Kidney epithelial cell (primary cell): ENCODE measurements at places on chromosomes 5 and 9.

DNA sequence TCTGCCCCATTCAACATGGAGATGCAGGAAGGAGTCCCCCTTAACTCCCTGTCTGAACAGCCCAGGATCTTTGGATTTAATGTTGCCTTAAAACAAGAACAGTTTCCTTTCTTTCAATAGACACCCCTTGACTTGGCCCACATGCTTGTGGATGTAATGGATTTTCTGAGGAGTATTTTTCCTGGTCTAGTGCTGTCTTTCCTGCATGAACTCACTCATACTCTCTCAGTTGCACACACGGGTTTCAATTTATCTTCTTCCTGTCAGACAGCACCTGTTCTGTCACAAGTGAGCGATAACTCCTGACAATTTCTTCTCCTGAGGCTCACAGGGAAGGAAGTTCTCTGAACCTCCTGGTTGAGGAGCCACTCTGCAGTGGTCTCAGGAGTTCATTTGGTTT lies 85.1 kb downstream of the ACER2 start:
- no peak for DNase-seq

DNA sequence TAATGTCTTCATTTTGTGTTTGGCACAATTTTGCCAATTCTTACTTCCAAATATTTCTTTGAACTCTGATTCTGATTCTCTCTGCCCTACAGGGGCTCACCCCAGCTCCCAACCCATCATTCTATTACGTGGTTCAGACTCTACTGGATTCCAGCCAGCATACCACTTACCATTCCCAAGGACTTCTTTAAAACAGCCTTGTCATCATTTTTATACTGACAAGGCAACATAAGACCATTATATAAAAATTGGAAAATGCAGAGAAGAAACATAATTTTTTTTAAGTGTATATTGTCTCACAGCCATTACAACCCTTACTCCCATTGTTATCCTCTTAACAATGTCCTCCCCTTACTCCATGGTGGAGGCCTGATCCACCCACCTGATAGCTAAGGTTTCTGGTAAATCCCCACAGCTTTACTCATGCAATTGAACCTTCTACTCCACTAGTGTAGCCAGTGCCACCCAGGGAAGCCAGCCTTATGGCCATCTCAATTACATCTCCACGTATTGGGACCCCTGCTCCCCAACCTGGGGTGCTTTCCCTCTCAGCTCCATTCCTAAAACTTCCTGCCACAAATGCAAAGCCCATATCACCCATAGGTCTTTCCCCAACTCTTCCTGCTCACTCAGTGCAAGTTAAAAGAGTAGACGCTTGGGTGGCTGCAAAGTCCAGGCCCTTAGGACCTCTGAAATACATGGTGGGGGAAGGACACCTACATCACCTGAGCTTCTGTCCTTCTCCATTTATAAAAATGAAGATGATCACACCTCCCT lies 19.1 kb downstream of the UGT3A2 start:
- no peak for DNase-seq

DNA sequence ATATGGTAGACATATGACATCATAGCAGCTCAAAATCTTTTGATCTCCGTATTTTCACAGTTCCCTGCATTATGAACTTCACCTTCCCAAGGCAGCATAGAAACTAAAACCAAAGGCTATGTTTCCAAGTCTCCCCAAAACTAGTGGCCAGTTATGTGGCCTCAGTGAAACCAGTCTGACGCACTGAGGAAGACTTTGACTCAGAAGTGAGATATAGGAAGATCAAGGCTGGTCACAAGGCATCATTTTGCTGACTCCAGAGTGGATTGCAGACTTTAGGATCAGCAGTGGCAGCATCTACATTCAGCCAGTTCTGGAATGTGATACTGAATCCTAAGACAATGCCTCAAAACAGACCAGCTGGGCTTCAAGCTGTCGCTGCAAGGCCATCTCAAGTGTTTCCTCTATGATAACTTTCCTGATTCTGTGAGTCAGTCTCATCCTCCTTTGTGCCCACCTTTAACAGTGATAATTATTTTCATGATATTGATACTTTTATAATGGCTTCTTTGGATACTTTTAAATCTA lies 34.4 kb upstream of the ELL2 start:
- no peak for DNase-seq

GRCh38 chr9:130883479-130883878 lies 13.1 kb downstream of the QRFP start:
- no peak for DNase-seq

GRCh38 chr9:38404314-38404713 lies 11.8 kb downstream of the ALDH1B1 start:
- no peak for DNase-seq
